ENCODE measurements at places on chromosomes 2 and 18.
A peak's percentile ranks its signal among the peaks of the same experiment; 100 is the strongest.

DNA sequence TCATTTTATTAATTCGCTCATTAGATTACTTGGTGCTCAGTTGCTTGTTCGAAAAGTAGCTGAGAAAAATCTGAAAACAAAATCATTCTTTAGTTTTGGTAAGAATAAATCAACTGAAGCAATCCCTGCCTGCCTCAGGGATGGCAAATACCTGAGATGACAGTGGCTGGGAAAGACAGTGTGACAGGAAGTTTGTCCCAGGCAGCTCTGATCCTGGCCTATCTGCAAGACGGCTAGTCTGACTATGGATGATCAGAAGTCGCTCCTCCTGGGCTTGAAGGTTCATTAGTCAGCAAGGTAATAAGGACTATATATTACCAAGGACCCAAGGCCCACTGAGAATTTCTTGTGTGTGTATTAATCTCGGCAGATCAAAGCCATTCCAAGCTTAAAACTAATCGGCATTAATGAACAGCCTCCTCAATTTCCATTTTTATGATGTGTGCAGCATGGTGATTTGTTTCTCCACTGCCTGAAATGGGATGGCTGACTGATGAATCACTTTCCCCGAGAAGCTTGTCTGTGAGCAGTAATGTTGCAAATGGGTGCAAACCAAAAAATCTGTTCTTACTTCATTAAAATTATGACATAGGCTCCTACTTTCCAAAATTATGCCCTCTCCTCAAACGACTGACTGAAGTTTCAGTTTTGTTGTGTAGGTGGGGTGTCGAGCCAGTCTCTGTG, 199.9 kb downstream of the ACTR3 start:
- DNase-seq = peak; percentile 51

DNA sequence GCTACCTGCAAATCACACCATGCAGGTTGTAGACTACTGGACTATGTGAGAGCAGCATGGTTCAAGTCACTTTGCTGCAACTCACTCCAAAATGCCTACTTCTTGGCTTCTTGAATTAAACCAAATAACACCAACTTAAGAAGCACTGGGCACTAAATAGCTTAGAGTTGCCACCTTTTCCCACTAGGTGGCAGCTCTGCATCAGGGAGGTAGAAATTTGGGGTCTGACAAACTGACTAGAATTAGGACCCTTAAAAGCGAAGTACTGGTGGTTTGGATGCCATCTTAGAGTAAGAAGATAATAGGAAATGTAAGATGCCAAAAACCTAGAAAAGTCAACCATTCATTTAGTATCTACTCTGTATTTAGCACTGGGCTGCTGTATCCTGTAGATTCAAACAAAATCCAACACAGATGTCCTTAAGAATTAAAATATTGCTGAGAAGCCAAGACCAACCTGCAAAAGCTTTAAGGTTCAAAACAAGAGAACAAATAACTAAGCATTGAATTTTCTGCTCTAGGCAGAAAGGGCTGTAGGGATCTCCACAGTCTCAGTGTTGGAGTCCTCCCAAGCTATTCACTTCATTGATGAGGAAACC, 65.5 kb downstream of the CCBE1 start:
- peak; percentile 57 for DNase-seq

GRCh38 chr2:43073401-43073825, 153.0 kb downstream of the ZFP36L2 start:
- peak; percentile 83 for DNase-seq

DNA sequence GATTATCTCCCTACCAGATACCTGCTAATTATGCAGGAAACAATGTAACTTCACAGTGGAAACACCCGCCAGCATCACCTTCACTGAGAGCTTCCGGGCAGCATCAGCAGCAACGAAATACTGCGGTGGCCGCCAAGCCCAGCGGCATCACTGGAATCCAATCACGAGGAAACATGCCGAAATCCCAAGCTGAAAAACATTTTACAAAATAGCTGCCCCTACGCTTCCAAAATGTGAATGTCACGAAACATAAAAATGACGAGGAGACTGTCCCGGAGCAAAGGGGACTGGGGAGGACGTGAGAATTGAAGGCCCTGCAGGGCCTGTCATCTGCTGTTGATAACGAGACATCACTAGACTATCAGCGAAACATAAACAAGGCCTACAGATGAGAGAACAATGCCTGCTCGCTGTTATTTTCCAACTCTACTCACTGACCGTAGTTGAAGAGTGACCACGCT, 82.6 kb downstream of the HDAC4 start:
- DNase-seq = no peak

- DNase-seq = no peak
These were observed 247.9 kb upstream of the POU3F3 start for GRCh38 chr2:104606056-104606455.

- no peak for DNase-seq
These were observed 299.4 kb upstream of the CDH2 start for GRCh38 chr18:28476302-28476701.

DNA sequence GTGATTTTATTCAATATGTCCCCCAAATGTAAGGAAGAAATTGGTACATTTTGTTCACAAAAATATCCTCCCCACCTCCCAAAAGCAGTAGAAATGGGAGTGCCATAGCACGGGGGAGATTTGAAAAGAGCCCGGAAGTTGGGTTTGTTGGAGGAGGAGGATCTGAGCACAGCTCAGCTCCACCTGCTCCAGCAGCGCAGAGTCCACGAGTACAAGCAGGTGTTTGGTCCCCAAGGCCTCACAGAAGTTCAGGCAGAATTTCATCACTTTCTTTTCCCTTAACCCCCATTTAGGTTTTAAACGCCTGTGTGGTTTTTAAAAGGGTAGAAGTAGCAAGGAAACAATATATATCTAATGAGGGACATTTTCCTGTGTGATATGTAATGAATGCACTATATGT, 56.0 kb downstream of the TRAPPC12 start:
- DNase-seq = no peak

- peak; percentile 50 for DNase-seq
These were observed 722 bp downstream of the ACSL3 start for GRCh38 chr2:222861411-222862105.

DNA sequence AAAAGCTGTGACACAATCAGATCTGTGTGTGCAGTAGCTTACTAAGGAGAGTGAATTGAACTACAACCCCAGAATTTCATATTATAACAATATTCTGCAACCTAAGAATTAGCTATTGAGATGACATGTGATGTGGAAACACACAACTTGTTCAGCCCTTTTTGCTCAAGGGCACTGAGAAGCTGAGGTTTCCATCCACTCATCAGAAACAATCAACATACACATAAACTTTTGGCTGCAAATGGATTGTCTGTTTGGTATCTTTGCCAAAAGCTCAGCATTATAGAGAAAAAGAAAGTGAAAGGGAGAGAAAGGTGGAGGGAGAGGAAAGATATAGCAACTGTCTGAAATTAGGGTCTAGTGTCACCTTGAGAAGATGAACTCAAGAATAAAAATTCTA, 117.2 kb upstream of the KLF7 start:
- DNase-seq = peak; percentile 54

DNA sequence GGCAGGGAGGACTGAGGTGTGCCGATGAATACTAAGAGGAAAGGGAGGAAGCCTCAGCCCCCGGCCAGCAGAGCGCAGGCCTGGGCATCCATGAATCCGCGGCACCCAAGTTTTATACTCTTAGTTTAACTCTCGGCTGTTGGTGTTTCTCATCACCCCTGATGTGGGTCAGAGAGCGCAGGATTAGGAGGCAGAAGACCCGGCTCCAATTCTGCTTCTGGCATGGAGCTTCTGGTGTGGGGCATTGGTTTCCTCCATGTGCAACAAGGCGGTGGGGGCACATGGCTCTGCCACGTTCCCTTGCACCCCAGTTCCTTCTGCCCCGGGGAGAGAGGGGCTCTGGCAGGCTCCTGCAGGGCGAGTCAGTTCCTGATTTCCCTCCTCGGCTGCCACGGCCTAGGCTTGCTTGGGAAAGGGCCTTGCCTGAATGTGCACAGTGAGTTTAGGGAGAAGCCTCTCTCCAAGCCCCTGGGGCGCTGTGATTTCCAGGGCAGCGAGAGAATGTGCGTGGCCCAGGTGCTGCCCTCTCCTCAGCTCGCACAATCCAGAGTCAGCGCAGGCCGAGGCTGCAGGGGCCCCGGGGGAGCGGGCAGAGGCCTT, 36.2 kb upstream of the DNMT3A start:
- no peak for DNase-seq

- DNase-seq = peak; percentile 81
These were observed 89.6 kb upstream of the NPAS2 start for GRCh38 chr2:100730290-100730868.

- DNase-seq = no peak
These were observed 54.4 kb downstream of the LRPPRC start for GRCh38 chr2:43941359-43941758.

- DNase-seq = no peak
These were observed 118.9 kb downstream of the RDH14 start for GRCh38 chr2:18441583-18441982.

DNA sequence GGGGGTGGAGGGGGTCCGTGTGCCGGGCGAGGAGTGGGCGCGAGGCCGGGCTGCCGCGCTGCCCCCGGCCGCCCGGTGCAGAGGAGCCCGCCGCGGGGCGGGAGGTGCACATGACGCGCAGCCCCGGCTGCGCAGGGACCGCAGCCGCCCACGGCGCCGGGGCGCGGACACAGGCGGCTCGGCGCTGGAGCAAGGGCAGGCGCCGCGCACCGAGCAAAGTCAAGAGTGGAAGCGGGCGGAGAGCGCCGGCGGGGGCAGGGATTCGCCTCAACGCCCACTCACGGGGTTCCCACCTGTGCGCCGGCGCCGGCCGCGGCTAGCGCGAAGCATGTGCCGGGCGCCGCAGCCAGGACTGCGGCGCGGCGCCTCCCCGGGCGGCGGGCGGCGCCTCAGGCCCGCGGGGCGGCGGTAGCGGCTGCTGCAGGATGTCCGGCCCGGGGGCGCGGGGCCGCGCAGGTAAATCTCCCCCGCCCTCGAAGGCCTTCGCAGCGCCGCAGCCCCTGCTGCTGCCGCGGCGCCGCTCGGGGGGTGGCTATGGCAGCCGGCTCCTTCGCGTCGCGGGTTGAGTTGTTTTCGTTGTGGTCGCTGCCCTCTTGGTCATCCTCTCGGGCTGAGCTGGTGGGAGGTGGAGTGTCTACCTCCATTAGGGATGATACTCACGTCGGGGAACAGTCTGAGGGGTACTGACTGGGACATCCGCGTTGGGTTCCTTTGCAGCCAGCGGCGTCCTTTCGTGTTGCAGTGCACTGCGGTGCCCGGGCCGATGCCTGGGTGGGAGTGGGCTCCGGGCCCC, 216.3 kb upstream of the DTNA start:
- no peak for DNase-seq

- no peak for DNase-seq
These were observed 528.0 kb upstream of the TNP1 start for GRCh38 chr2:217387776-217388387.

DNA sequence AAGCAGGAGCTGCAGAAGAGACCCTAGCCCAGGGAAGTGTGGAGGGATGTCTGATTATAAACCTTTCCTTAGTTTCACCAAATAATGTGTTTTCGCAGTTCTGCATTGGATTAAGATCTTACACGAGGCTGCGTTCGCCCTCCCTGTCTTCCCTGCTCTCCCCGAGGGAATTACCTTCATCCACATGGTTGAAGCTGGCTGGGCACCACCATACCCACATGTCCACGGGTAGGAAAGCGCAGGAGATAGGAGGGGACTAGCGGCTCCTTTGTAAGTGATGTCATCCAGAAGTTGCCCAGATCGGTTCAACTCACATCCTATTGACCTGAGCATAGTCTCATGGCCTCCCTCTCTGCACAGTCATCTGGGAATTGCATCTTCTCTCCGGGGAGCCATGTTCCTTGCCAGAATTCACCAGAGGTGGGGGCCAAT, 1.1 kb downstream of the TTL start:
- peak; percentile 76 for DNase-seq

DNA sequence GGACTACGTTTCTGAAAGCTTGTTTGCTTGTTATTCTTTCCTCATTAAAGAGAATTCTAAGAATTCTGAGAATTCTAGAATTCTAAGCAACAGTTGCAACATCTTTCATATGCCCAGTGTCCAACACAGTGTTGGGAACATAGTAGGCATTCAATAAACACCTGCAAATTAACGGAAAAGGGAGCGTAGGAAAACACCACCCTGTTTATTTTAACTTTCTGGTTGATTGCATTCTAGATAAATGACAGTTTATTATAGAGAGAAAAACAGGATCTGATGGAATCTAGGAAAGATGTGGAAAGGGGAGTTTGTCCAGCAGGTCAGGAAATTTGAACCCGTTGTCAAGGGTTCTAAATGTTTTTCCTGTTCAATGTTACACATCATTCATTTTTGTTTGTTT, 24.2 kb upstream of the EFEMP1 start:
- peak; percentile 21 for DNase-seq

DNA sequence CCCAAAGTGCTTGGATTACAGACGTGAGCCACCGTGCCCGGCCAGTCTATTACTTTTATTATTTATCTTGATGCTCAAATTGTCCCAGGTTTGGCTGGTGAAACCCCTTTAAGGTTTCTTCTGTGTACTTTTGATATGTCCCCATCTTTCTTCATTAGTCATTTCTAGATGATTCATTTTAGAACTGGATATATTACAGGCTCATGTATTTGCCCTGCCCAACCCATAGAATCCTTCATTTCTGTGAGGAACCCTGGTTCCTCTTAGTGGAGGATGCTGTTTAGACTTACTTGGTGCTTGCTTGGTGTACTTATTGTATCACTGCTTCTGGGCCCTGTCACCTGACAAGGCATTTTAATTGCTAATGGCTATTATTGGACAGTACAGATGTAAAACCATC, 40.1 kb downstream of the KCMF1 start:
- DNase-seq = peak; percentile 33

DNA sequence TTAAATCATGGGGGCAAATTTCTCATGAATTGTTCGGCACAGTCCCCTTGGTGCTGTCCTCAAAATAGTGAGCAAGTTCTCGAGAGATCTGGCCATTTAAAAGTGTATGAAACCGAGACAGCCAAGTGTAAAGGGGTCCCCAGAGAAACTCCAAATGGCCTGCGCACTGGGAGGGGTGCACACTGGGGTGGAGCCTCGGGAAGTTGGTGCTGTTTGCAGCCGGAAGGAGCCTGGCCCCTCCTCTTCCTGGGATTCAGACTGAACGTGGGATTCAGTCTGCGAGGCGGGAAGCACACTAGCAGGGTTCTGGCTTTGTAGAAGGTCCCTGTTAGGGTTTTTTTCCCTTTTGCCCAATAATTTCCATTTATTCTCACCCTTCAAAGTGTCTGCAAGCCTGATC, 48.8 kb downstream of the RABL2A start:
- DNase-seq = no peak

DNA sequence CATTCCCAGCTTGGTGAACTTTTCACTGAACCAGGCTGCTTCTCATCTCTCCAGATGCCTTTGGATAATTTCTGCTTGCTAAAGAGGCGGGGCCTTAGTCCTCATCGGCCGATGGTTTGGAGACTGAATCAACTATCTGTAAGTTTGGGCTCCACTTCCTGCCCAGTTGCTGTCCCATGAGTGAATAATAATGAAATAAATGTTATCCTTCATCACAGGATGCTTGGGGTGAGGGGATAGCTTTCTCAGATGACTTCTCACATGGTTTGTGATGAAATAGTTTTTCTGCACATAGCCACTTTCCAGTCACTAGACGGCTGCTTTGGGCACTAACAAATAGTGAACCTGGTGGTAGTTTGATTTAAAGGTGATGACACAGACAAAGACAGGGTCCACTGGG, 376.6 kb upstream of the TRIB2 start:
- peak; percentile 73 for DNase-seq

- DNase-seq = no peak
These were observed 98.1 kb downstream of the LRRC30 start for GRCh38 chr18:7329016-7329415.

- DNase-seq = no peak
These were observed 74.9 kb downstream of the ID2 start for GRCh38 chr2:8756716-8757115.

GRCh38 chr2:159156834-159157233, 129.7 kb downstream of the WDSUB1 start:
- no peak for DNase-seq
